ENCODE measurements at places on chromosomes 7 and 10.

DNA sequence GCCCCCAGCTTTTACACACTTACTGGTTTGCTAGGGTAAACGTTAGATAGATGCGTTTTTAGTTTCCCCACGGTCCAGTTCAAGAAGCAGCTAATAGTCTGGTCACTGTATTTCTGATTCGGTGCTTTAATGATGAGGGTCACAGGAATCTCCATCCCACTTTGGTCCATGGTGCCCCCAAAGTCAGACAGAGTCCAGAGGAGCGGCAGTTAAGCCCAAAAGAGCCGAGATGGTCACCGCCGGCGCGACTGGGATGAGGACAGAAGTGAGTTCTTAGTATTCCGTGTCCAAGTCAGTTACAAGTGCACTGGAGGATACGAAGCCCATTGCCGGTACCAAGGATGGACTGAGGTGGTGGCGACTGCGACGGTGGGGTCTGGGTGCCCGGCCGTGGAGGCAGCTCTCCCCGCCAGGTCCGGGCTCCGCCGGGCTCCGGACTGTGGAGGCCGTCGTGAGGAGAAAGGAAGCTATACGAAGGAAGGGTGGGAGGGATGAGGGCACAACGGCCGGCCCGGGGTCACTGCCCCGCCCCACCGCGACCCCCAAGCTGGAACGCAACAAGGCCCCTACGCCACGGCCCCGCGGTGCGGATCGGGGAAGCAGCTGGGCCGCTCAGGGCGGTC, 663 bp downstream of the HERPUD2 start:
- DNase-seq = peak; percentile 39

- peak; percentile 31 for DNase-seq
These were observed 47.5 kb upstream of the ADGRA1 start for GRCh38 chr10:133040198-133040597.

DNA sequence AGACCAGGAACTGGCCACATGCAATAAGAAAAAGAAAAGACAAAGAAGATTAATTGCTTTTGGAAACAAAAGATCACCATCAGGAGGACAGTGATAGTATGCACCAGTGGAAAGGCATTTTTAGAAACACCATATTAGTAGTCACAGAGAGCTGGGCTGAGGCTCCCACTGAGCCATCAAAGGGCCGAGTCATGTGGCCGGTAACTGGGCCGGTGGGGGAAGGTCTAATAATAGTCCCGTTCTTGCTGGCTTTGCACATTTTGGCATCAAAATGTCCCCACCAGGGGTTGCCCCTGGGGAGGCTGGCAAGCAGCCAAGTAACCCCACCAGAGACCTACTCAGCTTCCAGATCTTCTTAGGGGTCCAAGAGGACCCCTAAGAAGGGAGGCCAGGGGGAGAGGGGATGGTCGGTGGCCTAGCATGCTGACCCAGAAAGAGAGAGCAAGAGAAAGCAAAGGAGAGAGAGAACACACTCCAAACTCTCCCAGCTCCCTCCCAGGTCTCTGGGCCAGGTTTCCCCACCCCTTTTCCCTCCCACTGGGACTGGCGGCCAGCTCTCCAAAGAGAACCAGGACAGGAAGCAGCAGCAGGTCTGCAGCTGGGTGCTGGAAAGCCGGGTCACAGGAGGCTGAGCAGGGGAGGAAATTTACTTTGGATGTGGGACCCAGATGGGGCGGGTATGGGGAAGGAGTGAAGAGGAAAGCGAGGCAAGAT, 70.2 kb upstream of the FGFR2 start:
- peak; percentile 32 for DNase-seq

DNA sequence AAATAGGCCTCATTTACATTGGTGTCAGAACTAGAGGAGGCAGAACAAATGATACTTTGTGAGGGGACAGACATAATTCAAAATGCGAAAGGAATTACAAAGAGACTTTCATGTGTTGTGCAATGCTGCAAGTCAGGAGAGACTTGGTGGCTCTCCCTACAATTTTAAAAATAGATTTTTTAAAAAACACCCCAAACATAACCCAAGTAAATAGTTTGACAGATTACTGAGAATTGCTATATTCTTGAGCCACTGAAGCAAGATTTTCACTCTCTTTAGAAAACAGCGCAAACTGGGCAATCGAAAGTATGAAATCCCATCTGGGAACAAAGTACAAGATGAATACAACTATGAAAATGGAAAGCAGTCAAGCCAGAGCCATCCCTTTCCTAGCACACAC, 126.3 kb upstream of the NPY start:
- no peak for DNase-seq

GRCh38 chr7:66330961-66331360, 125.8 kb downstream of the TPST1 start:
- no peak for DNase-seq

- no peak for DNase-seq
These were observed 9.7 kb downstream of the EXOC6 start for GRCh38 chr10:92857904-92858514.

- DNase-seq = no peak
These were observed 35.8 kb upstream of the ZC3HAV1L start for GRCh38 chr7:139071680-139072079.

- no peak for DNase-seq
These were observed 152.3 kb downstream of the SDK1 start for GRCh38 chr7:3453398-3453797.

GRCh38 chr7:84675633-84676034, 481.0 kb upstream of the SEMA3A start:
- DNase-seq = peak; percentile 62

DNA sequence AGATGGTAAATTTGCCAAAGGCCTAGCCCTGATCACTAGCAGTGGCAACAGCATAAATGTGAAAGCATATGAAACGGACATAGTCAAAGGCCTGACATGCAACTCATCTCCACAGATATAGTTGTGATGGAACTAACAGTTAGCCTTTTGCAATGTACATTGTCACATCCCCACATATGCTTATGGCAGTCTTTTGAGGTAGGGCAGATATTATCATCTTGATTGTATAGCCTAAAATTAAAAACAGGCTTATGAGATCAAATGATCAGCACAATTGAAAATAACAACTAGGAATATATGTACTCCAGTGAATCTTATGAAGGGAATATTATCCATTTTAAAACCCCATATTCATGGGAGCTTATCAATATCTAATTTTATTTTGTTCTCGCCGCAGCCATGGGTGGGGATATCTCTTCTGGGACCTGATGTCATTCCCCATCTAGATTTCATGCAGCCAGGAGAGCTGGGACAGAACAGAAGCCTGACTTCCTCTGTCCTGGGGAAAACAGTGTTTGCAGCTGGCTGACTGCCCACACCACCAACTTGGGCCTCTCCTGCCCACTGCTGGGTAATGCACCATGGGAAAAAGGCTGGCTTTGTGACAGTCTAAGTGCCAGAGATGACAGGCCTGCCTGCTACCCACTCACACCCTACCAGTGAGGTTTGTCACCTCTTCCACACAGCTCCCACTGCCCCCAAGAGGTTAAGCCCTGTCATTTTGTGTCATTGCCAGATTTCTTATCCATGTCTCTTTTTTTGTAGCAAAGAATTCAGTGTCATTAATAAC, 180.2 kb upstream of the FZD1 start:
- DNase-seq = peak; percentile 26

- DNase-seq = no peak
These were observed 325.8 kb upstream of the MGMT start for GRCh38 chr10:129140921-129141885.

DNA sequence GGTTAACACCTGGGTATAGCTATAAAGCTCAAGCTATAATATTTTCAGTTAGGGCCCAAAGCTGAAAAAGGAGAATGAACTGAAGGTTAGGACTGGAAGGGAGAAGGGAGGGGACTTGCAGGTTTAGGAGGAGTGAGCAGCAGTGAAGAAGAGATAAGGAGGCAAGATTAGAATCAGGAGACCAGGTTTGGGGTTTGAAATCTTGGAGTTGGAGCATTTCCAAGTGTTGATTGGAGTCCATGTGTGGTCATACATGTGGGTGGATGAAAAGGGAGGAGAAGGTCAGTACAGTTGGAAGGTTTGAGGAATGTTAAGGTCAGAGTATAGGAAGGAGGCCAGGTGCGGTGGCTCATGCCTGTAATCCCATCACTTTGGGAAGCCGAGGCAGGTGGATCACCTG, 8.6 kb upstream of the ANLN start:
- no peak for DNase-seq

DNA sequence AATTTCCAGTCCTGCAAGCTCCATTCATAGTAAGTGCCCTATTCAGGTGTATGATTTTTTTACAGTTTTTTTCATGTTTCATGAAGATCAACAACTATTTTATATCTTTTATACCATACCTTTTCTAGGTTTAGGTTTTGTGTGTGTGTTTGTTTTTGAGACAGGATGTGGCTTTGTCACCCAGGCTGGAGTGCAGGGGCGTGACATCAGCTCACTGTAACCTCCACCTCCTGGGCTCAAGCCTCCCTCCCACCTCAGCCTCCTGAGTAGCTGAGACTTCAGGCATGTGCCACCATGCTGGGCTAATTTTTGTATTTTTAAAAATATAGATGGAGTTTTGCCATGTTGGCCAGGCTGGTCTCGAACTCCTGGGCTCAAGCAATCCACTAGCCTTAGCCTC, 35.0 kb downstream of the ARMH3 start:
- DNase-seq = no peak

GRCh38 chr10:107834706-107835105, 670.2 kb upstream of the SORCS1 start:
- DNase-seq = no peak

DNA sequence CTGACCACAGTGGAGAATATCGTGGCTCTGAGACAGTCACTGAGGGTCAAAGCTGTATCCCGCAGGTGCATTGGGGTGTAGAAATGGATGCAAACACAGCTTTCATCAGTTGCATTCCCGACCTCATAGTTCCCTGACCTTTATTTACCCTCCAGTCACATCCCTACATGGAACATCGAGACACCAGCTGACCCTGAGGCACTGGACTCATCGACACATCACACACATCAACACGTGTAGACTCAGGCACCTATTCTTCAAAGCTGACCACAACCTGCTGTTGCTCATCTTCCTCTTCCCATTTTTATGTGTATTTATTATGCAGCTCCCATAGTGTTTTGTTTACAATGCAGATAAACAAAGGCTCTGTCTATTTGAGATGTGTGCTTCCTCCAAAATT, 396.9 kb upstream of the NRP1 start:
- peak; percentile 45 for DNase-seq

DNA sequence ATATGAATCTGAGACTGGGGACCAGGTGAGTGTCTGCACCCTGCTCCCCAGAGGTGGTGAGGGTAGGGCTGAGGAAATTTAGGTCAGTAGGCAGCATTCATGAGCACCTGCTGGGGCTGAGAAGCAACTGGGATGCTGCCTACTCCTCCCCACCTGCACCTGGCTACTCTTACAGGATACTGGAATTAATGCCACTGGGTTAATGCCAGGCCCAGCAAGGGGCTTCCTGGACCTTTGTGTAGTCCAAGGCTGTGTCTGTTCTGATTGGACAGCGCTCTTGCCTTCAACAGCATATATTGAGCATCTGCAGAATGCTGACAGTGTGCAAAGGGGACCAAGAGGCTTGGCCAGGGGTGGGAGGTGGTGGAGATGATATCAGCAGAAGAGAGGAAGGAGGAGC, 32.1 kb downstream of the ADCYAP1R1 start:
- DNase-seq = no peak

- peak; percentile 84 for DNase-seq
These were observed 2.1 kb upstream of the CCDC126 start for GRCh38 chr7:23594879-23595604.

GRCh38 chr7:92635538-92635937, 45.3 kb upstream of the FAM133B start:
- no peak for DNase-seq

Data from kidney tubule cell (primary cell).